Activated naive CD4-positive, alpha-beta T cell treated with anti-CD3 and anti-CD28 coated beads, Interleukin-2, amount 10 ng/mL, durations not matched to agents 7 days and 5 days (primary cell): ENCODE measurements at places on chromosomes 12 and 14.
A peak's percentile ranks its signal among the peaks of the same experiment; 100 is the strongest.

- peak; percentile 22 for DNase-seq
Observed at GRCh38 chr12:106358396-106359241, 1.1 kb downstream of the POLR3B start.

GRCh38 chr12:642633-643474, 20.4 kb downstream of the NINJ2 start:
- DNase-seq, result peak; percentile 85

DNA sequence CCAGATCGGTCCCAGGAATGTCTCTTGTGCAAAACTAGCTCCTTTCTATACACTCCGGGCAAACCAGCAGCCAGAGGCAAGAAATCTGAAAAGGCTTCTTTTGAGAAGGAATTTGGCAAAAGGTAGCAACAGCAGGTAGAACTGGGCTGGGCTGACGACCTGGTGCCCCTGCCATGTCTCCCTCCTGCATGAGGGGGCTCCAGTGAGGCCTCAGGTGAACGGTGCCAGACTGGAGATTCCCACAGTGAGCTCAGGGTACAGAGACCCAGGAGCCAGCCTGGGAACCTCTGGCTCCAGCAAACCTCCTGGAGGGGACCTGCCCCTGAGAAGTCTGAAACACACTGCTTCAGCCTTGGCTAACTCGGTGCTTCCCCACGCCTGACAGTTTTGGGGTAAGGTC, 10.8 kb downstream of the ITPK1 start:
- DNase-seq, result no peak

DNA sequence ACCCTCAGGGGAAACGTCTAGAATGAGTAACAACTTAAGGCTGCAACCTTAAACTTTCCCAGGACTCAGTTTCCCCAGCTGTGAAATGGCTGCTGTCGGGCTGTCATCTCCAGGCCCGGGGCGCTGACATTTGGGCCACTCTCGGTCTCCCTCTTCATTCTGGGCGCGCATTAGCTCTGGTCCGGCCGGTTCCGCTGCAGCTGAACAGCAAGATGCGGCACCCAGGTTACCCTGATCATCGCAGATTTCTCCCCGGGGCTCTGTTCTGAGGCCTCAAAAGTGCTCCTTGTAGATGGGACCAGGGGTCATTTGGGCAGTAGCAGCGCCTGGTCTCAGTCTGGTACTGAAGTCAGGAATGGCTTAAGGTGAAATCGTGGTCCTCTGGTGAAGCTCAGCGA, 890 bp upstream of the BCL7A start:
- DNase-seq, result no peak

DNA sequence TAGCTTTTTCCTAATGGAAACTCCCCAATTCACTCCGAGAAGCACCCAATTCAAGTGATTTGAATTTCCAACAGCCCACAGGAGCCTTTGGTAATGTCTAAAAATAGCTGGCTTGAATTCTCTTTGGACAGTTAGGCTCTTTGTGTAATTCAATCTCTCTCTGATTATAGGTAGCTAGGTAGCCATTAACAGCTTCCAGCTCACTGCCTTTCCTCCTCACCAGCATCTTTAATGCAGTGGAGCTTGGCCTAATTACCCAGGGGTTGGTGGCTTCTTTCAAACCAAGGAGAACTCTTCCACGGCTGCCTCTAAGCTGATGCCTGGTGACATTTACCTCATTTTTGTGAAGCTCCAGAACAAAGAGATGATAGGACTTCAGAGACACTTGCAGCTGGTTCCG, 86.4 kb downstream of the WSCD2 start:
- no peak for DNase-seq

DNA sequence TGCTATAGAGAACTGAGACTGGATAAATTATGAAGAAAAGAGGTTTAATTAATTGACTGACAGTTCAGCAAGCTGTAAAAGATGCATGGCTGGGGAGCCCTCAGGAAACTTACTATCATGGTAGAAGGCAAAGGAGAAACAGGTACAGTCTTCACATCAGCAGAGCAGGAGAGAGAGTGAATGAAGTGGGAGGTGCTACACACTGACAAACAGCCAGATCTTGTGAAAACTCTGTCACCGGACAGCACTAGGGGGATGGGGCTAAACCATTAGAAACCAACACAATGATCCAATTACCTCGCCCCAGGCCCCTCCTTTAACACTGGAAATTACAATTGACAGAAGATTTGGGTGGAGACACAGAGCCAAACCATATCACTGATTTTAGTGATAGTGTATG, 682.4 kb downstream of the SLC16A7 start:
- no peak for DNase-seq

GRCh38 chr12:84043355-84043754, 869.2 kb downstream of the SLC6A15 start:
- no peak for DNase-seq

DNA sequence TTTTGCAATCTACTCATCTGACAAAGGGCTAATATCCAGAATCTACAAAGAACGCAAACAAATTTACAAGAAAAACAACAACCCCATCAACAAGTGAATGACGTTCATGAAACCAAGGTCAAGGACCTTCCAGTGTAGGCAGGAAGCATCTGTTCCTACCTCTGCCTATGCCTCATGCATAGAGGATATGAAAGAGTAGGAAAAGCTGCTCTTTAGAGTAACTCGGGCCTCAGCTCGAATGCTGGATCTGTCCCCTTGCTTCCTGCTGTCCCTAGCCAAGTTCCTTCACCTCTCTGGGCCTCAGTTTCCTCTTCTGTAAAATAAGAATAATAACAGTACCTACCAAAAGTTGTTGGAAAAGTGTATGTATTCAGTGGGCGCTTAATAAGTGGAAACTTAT, 65.0 kb downstream of the FOXN4 start:
- no peak for DNase-seq
